ENCODE measurements at places on chromosomes 3 and 15. TPM values are rescaled to one million over a fixed set of nuclear protein-coding genes. Genes with fewer than 3 reads are reported as not detected.

GRCh38 chr3:77234004-77234403 is 194.1 kb downstream of the ROBO2 start:
- no peak for DNase-seq

- DNase-seq, result no peak
Observed at GRCh38 chr3:133986311-133986710, 43.4 kb downstream of the SLCO2A1 start.

DNA sequence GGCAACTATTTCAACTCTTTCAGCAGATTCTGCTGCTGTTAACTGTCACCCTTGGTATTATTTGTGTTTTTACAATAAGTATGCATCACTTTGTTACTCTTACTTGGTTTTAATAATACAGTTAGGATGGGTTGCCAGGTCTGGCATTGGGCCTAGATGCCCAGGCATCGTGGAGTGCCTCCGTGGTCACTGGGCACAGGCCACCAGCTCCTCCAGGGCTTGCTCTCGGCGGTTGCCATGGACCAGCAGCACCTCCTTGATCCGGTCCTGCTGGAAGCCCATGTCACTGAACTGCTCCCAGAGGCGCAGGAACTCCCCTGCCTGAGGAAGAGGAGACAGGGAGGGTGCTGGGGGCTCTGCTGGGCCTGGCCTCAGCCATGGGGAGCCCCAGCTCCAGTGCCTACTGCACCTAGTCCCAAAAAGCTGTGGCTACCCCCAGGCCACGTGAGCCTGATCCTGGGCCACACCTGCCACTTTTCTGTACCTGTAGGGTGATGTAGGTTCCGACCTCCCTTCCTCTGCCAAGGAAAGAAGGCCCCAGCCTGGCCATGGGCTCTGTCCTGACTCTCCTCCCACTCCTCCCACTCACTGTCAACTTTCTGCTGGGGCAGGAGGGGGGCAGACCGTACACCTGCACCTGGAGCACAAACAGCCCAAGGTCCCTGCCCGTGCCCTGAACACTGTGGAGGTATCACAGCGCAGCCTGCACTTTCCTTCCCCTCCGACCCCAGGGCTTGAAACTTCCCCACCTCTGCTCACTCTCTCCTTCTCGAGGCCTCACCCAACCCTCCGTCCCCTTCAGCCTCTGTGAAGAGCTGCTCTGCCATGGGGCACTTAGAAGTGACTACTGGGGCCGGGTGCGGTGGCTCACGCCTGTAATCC is 16.6 kb downstream of the KBTBD13 start:
- DNase-seq, result no peak

DNA sequence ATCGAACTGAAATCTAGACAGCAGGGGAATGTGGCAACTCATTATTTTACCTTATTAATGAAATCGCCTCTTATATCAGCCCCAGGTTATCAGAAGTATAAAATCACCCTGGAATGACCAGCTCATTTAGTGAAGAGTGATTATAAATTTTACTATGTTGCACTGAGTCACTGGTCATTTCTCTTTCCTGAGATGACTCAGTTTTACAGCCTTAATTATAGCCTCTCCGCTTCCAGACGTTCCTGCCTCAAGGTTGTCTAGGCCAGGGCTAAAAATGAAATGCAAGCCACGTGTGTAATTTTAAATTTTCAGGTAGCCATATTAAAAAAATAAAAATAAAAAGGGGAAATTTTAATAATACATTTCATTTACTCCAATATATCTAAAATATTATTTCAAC is 33.3 kb downstream of the DET1 start:
- DNase-seq, result no peak

DNA sequence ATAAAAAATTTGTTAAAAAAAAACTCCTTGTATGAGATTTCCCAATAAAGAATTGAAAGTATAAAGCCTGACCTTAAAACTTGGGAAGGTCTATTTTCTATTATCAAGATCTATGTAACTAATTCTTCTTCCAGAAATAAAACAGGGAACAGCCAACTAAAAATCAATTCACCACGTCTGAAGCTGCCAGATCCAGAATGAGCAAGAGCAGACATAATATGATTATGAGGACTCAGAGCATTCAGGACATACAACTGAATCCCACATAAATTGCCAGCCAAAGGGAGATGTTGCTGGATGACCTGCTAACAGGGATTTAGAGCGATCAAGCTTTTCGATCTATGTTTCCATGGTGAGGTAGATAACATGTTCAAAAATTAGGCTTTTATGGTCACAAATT is 1151.3 kb upstream of the CADM2 start:
- DNase-seq, result no peak

- no peak for DNase-seq
Observed at GRCh38 chr15:98610991-98611390, 37.3 kb upstream of the IGF1R start.

- peak; percentile 76 for DNase-seq
Observed at GRCh38 chr3:168249550-168250414, 154.1 kb upstream of the GOLIM4 start.

DNA sequence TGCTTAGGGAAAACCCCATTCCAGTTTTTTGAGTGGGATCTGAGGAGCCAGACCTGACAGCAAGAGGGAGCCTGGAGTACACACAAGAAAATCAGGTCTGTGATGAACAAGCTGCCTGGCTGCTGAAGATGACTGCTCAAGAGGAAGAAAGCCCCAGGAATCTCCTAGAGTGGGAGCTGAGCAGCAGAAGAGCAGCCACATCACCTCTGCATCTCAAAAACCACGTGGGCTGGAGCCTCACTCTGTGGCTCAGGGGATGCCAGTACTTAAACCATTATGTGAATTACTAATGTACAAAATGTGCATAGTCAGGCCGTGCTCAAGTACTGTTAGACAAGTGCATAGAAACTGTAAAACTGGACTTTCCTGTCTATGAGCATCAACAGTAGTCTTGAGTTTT is 52.4 kb downstream of the SLC9A9 start:
- no peak for DNase-seq

- DNase-seq, result no peak
Observed at GRCh38 chr3:195467641-195468390, 25.0 kb upstream of the ACAP2 start.

Gene NTRK3
- polyA plus RNA-seq, result 16.6 TPM

DNA sequence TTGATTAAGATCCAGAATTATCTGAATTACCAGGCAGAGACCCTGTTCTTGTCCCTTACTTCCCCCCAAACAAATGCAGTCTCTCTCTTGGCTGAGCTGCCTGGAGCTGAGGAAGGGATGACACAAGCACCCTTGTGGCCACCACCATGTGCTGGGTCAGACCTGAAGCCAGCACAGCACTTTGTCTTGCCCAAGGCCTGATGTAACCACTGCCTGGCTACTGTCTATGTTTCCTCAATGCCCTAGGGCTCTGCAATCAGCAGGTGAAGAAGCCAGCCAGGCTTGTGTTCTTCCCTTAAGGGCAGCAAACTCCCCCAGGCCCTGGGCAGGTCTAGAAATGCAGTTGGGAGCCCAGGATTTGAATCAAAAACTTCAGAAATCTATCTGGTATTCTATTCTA is 15.8 kb upstream of the CASR start:
- no peak for DNase-seq

Data from left renal cortex interstitium (tissue), 4 donors.